ENCODE measurements at places on chromosomes 5 and 9. TPM values are rescaled to one million over a fixed set of nuclear protein-coding genes. Genes with fewer than 3 reads are reported as not detected.

Gene ACSL6
- polyA plus RNA-seq = 17.3 TPM

Gene CBY3
- 1.4 TPM for polyA plus RNA-seq

Gene TCERG1
- 40.2 TPM for polyA plus RNA-seq

Gene ARL14EPL
- not detected for polyA plus RNA-seq

Gene CYLC2
- not detected for polyA plus RNA-seq

Gene GTF2H2C
- 17.3 TPM for polyA plus RNA-seq

Gene IL33
- not detected for polyA plus RNA-seq

Gene ENTPD2
- not detected for polyA plus RNA-seq

Gene PLCXD3
- not detected for polyA plus RNA-seq

Gene FOXD4L4
- not detected for polyA plus RNA-seq

Gene TMC1
- not detected for polyA plus RNA-seq

Gene GABRG2
- not detected for polyA plus RNA-seq

Gene NR6A1
- polyA plus RNA-seq = not detected

Gene GZMA
- 4.5 TPM for polyA plus RNA-seq

Gene S1PR3
- not detected for polyA plus RNA-seq

Gene GGTA1
- not detected for polyA plus RNA-seq

Gene SMARCA2
- 37.1 TPM for polyA plus RNA-seq

Gene MCIDAS
- polyA plus RNA-seq = not detected

Gene C5orf22
- 23.6 TPM for polyA plus RNA-seq

Gene FBXL17
- 4.4 TPM for polyA plus RNA-seq

Gene ISL1
- not detected for polyA plus RNA-seq

Gene ST8SIA4
- 6.7 TPM for polyA plus RNA-seq

Gene DRD1
- not detected for polyA plus RNA-seq

Gene SLC22A4
- polyA plus RNA-seq = not detected

Gene C6
- not detected for polyA plus RNA-seq

Gene PRSS3
- polyA plus RNA-seq = not detected

Gene SPAAR
- not detected for polyA plus RNA-seq

Gene PCDHA6
- not detected for polyA plus RNA-seq

Gene DYNC2I2
- polyA plus RNA-seq = 2.5 TPM

Gene CNTNAP3B
- not detected for polyA plus RNA-seq

Gene MRPS27
- polyA plus RNA-seq = 35.2 TPM

Gene SCAI
- polyA plus RNA-seq = 2.7 TPM

Gene NKD2
- polyA plus RNA-seq = not detected

Gene PCDHB16
- polyA plus RNA-seq = not detected

Gene SH3TC2
- not detected for polyA plus RNA-seq

Gene REXO4
- polyA plus RNA-seq = 29.9 TPM

Gene RLN2
- polyA plus RNA-seq = 7.4 TPM

Gene PCDHA5
- polyA plus RNA-seq = not detected

Gene STOML2
- polyA plus RNA-seq = 85.6 TPM

Gene AQP7
- polyA plus RNA-seq = not detected

Gene WDR38
- polyA plus RNA-seq = not detected

Gene SOX30
- polyA plus RNA-seq = 0.25 TPM

Gene TXNDC8
- polyA plus RNA-seq = not detected

Gene SLF1
- polyA plus RNA-seq = 6.3 TPM

Gene BHMT
- polyA plus RNA-seq = not detected

Gene SPATA6L
- polyA plus RNA-seq = 0.68 TPM

Gene SNCAIP
- polyA plus RNA-seq = not detected

Gene CDC20B
- not detected for polyA plus RNA-seq

Gene GARNL3
- polyA plus RNA-seq = not detected

Gene PTAR1
- polyA plus RNA-seq = 18.8 TPM

Gene AMBP
- not detected for polyA plus RNA-seq

Gene GRXCR2
- polyA plus RNA-seq = not detected

Gene PHF24
- not detected for polyA plus RNA-seq

Gene COL15A1
- not detected for polyA plus RNA-seq
